NCI-H1417 (cell line): ENCODE measurements at places on chromosomes 11 and 22.
A peak's percentile ranks its signal among the peaks of the same experiment; 100 is the strongest.

DNA sequence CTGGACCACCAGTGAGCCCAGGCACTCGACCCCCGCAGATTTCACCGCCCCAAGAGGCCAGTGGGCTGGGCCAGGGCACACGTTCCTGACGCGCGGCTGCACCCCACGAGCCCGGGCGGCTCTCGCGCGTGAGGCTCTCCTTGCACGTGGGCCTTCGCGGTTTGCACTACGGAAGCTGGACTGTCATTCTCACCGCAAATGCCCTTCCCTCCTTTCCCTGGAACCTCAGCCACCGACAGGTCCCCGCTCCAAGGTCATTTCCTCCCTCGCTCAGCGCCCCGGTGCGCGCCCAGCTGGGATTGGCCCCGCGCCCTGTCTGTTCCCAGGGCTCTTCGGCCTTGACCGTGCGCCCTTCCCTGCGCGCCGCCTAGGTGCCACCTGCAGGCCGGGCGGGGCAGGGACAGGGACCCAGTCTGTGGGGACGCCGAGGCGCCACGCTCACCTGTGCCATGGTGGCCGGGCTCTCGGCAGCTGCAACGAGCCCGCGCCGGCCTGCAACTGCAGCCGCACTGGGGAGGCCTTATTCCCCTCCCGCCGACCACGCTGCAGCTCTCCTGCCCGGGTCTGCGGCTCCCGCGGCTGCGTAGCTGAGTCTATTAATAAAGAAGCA, 2.1 kb upstream of the CPT1A start:
- DNase-seq, result peak; percentile 95

DNA sequence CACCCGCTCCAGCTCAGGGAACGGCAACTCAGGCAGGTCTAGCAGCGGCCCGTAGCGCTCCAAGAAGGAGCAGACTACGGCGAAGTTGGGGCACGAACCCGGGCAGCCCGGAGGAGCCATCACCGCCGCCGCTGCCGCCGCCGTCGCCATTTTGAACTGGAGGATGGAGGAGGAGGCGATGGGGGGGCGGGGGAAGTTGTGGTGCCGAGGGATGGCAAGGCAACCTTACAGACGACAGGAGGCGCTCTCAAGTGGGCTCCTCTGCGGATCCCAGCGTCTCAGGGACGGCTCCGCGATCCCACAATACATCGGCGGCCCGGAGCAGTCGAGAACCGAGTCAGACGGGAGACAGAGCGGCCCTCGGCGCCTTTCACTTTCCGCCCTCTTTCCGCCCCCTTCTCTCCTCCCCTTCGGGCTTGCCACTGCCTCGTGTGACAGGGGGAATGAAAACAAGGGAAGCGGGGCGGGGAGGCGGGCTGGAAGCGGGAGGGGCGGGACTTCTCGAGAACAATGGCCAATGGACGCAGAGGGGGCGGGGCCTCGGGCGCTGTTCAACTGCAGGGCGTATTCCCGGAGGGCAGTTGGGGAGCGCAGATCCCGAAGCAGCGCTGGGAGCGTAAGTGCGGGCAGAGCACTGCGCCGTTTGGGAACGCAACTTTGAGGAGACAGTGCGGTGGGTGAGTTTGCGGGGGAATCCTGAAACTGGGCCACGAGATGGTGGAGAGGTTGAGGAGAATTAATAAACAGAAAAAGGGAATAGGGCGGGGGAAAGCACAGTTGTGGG, at the start of the genes AAMDC and RSF1:
Gene AAMDC (plus strand): TSS at position 580 of the 784 bp plus-strand sequence. CDS start 21,353 bp downstream, outside the sequence.
Gene RSF1 (minus strand): TSS at position 158 of the 784 bp plus-strand sequence. CDS start 8 bp downstream, at position 150.
- peak; percentile 97 for DNase-seq

DNA sequence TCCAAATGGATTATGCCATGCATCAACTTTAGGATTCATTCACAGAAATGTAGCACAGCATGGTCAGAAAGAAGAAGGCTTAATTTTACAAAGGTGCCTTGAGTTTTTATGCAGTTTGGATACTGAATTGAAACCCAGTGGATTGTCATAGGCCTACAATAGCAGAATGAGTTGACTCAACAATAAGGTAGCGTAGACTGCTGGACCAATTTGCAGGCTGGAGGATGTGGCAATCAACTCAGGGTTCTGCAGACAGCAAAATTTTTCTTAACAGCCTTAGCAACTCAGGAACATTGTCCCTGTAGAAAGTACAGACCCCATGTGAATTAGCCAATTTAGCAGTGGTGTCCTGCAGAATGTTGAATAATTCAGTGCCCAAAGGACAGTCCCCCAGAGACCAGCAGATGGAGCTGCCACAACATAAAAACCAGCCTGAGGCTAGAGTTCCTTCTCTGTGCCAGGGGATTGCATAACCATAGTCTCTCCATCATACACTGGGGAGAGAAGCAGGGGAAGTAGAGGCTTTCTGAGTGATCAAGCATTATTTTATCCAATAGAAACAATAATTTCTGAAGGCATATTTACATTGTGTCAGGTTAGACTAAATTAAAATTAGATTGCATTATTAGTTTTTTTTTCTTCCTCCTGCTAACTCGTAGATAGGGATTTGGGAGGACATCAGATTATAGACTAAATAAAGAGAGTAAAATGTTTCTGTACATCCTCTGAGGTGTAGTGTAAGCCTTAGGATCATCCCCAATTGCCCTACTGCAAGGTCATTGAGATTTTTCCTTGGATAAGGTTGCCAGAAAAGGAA, 20.3 kb upstream of the MRPL17 start:
- DNase-seq, result peak; percentile 16

DNA sequence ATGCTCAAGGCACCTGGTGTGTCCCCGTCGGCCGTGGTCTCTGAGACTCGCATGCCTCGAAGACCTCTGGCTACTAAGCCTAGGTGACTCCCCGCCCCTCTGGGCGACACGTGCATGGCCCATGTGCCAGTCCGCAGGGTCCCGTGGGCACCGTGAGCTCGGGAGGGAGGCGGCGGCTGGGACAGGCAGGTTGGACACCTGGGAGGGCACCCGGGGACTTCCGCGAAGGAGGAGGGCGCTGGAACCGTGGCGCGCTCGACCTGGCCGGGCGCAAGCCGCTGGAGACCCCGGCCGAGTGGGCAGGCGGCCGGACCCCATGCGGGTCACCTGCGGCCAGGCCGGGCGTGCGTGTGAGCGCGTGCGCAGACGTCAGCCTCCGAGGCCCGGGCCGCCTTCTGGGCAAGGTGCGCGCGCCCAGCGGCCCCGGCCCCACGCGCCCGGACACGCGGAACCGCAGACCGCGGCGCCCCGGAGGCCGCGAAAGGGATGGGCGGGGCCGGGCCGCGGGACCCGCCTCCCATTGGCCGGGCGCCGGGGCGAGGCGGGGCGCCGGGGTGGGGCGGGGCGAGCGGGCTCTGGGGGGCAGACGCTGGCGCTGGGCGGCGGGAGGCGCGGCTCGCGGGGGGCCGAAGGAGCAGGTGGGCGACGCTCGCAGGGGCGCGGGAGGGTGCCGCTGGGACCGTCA, 579 bp upstream of the RASD2 start:
- peak; percentile 68 for DNase-seq

DNA sequence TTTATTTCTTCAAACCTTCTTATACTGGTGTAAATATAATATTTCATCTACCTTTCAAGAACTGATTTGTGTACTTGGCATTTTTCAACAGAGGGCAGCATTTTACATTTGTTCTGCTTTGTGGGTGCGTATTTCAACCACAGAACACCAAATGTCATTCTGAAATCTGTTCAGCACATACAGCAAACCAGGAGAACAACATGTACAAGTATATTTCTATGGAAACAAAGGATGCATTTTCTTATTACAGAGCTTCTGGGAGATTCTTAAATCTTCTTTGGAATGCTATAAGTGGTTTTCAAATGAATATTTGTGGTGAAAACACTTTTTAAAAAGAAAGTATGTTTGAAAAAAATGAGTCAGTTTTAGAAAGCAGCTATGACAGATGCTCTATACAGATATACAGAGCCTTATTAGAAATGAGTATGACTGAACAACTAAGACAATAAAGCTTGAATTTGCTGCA, 946.0 kb downstream of the FAM181B start:
- DNase-seq, result peak; percentile 65

DNA sequence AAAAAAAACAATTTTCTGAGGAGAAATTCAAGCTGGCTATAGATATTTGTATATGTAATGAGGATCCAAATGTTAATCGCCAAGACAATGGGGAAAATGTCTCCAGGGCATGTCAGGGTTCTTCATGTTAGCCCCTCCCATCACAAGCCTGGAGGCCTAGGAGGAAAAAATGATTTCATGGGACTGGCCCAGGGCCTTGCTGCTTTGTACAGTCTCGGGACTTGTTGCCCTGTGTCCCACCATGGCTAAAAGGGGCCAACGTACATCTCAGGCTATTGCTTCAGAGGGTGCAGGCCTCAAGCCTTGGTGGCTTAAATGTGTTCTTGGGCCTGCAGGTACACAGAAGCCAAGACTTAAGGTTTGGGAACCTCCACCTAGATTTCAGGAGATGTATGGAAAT, 62.1 kb upstream of the SLC5A12 start:
- no peak for DNase-seq

GRCh38 chr11:44451706-44452105, 113.8 kb upstream of the CD82 start:
- no peak for DNase-seq

- no peak for DNase-seq
Measured at GRCh38 chr11:69209421-69210309, 53.9 kb downstream of the SMIM38 start.

DNA sequence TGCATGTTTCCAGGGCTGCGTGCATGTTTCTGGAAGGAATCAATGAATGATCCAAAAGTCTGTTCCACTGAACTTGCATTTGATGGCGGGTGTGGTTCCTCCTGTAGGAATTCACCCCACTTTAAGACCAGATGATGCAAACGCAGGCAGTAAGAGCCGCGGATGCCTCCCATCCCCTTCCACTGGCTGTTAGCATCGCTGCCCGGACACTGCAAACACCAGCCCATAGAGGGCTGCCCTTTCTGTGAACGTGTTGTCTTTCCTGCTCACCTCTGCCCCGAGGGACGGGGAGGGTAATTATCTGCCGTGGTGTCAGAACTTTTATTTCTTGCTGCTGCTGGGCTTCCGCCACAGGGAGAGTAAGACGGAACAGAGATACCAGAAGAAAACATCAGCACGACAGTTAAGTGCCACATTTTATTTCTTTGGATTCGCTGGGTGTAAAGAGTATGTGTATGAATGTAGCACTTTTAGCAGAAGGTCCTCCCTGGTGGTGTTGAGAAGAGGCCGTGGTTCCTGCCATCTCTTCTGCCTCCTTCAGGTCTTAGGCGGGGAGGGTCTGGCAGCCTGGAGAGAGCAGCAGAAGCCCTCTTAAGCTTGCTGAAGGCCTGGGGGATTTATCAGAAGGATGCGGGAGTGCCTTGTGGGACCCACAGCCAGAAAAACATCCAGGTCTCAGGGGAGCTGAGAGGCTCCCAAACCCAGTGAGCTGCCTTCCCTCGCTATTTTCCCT, 53.2 kb upstream of the NECTIN1 start:
- no peak for DNase-seq
